ENCODE measurements at places on chromosomes 16 and 17. TPM values are rescaled to one million over a fixed set of nuclear protein-coding genes. Genes with fewer than 3 reads are reported as not detected.

DNA sequence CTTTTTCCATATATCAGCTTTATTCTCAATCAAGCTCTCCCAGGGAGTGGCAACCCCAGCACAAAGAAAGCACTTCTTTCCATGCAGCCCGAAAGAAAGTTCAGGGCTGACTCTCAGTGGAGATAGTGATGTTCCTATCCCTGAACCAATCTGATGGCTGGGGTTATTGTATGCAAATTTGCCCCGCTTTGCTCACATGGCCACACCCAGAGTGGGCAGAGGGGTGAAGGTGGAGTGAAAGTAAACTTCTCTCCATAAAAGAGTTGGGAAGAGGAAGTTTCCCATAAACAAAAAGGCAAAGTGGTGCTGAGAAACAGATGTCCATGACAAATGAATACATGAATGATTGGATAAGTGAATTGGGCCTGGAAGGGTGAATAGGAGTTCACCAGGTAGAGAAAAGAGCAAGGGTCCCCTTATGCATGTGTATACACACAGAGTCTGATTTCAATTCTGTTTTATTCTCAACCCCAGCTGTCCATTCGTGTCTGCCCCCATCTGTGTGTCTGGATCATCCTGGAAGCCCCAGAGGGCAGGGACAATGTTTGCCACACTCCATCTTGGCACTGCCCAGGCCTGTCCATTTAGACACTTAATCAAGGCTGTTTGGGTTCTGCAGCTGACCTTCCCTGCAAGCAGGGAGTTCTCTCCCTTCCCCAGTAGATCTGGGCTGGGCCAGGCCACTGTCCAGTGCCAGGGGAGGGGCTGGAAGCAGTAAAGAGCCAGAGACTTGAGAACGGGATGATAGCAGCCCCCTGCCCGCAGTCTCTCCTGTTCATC lies 14.1 kb upstream of the NGFR start:
- no peak for DNase-seq

The SLFN14 gene
- not detected for total RNA-seq

DNA sequence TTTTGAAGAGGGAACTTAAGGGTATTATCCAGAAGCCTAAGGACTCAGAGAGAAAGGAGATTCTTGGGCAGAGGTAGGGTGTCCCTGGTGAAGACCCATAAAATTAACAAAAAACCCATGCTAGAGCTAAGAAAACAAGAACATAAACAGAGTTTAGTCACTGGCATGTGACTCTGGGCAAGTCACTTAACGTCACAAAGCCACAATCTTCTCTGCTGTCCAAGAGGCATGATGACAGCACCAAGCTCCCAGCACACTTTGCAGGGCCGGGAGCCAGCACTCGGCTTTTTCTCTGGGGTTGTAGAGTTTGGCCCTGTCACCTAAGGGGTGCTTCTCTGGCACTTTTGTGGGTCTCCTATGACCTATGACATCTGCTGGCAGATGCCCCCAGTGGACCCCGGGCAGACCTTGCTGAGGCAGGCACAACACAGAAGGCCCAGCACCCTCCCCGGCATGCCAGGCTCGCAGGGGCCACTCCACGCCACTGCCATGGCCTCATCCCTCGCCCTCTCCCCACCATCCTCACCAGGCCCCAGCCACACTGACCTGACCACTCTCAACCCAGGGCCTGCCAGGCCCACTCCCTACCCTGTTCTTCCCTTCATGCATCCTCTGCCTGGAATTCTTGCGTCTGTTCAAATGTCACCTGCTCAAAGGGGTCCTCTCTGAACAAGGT lies 69.8 kb downstream of the DYNLRB2 start:
- DNase-seq: no peak

- no peak for DNase-seq
Observed at GRCh38 chr17:12987120-12987519, 30.7 kb downstream of the ELAC2 start.

GRCh38 chr17:55601874-55602364 lies 90.7 kb upstream of the SMIM36 start:
- no peak for DNase-seq

DNA sequence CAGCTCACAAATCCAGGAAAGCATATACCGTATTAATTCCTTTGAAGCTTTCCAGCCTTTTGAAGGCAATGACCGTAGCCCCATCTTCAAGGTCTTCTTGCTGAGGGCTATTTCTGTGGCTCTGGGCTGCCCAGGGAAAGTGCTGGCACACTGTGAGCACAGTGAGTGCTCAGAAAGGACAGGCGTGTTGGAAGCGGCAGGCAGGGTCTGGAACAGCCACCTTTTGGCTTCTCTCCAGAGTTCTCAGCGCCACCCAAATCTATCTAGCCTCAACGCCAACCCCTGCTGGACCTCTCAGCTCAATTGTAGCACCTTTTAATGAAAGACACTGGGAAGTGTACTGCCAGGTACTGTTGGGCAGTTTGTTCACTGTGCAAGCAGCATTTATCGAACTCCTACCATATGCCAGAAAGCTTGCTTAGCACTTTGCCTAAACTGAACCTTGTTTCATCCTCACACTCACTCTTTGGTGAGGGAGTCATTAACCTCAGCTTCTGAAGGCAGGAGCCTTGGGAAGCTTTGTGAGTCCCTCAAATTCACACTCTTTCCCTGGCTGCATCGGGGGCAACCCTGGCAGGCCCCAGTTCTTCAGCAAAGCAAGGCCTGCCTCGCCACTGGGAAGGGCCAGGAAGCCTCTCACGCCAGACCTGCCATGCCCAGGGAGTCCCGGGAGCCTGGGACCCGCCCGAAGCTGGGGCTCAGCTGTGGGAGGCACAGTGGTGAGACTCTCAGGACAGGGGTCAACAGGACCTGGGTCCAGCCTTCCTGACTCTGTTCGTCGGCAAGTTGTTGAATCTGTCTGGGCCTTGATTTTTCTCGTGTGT lies 13.5 kb upstream of the CIBAR2 start:
- no peak for DNase-seq

- DNase-seq: no peak
Observed at GRCh38 chr17:59406808-59407381, 75.4 kb downstream of the YPEL2 start.

The HERPUD1 gene
- 130 TPM for total RNA-seq

GRCh38 chr17:55304171-55304859 lies 39.6 kb downstream of the HLF start:
- no peak for DNase-seq

The PDE6G gene
- total RNA-seq: 1.2 TPM
